Stimulated activated effector memory CD8-positive, alpha-beta T cell treated with anti-CD3 and anti-CD28 coated beads, Interleukin-12 subunit alpha, Interleukin-12 subunit beta, amount 100 ng/mL, for 72 hours (primary cell): ENCODE measurements at places on chromosomes 12 and 14.

GRCh38 chr12:11707535-11707934, 58.1 kb downstream of the ETV6 start:
- no peak for DNase-seq

DNA sequence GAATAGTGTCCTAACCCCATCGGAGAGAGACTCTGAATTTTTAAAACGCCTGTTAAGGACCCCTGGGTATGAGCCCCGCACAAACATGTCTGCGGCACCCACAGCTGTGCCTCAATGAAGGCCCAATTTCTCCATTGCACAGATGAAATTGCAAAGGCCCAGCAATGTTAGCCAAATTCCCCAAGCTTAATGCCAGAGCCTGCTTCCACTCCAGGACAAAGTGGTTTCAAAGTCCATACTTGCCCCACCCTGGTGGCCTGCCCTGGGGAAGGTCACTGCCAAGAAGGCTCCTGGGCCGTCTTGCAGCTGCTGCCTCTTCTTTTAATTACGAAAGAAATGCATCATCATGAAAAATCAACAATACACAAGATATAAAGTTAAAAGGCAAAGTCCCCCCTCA, 1179.7 kb downstream of the VRK1 start:
- DNase-seq: no peak

GRCh38 chr14:53354336-53354735, 201.2 kb upstream of the DDHD1 start:
- no peak for DNase-seq

- DNase-seq: no peak
Observed at GRCh38 chr12:103855036-103855712, 14.1 kb upstream of the NT5DC3 start.

- no peak for DNase-seq
Observed at GRCh38 chr14:69268223-69268622, 8.3 kb downstream of the GALNT16 start.

GRCh38 chr14:58637391-58638230, at the start of gene DACT1:
DACT1 (plus strand) TSS chr14:58637962; CDS start chr14:58638203, 241 bp downstream.
- peak; percentile 63 for DNase-seq

GRCh38 chr12:41972598-41972997, 172.1 kb downstream of the GXYLT1 start:
- DNase-seq: no peak

- DNase-seq: no peak
Observed at GRCh38 chr14:104883681-104884361, 18.8 kb downstream of the CEP170B start.

GRCh38 chr12:71688961-71689570, 3.2 kb downstream of the TMEM19 start:
- DNase-seq: no peak

DNA sequence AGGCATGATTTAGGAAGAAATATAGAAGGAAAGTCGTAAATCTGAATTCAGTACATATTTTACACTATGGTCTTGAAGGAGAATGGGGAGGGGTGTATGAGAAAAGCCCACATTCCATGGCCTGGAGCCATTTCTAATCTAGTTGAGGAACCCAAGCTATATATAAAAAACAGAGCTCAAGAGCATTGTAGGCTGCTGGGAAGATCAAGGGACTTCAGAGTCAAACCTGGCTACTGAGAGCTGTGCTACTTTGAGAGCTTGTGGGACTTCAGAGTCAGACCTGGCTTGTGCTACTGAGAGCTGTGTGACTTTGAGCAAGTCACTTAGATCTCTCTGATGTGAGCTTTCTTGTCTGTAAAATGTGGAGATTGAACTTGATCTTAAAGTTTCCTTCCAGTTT, 58.7 kb downstream of the TBK1 start:
- DNase-seq: no peak

DNA sequence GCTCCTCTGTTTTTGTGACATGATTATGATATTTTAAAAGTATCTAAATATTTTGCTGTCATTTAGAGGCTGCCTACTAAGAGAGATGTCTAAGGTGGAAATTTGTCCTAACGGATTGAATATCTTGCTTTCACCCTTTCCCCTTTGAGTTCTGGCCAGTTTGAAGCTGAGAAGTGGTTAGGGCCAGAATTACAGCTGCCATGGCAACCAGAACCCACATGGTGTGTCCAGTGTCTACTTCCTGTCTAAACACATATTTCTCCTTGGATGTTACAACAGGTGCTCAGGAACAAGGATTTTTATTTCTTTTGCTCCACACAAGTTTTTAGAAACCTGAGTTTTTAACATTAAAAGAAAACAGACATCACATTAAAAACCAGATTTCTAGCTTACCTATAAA, 335.1 kb upstream of the OR4E1 start:
- DNase-seq: no peak

- DNase-seq: no peak
Observed at GRCh38 chr14:55771242-55771981, 191.4 kb downstream of the KTN1 start.

DNA sequence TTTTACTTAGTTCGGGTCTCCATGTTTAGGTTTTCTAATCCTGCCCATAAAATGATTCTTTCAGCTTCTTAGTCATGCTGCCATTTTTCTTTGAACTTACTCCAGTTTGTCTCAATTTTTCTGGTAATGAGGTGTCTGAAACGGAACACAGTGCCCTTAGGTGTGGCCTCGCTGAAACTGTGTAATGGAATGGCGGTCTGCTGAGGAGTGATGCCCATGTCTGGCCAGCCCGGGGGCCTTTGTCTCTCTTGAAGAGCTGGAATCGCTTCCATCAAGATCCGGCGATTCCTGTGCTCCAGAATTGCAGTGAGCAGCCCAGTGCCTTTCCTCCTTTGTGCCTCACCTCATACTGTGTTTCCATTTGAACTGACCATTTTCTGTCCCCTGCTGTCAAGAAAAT, 112.5 kb downstream of the FBXL14 start:
- no peak for DNase-seq

GRCh38 chr14:60964904-60965303, 16.0 kb downstream of the TRMT5 start:
- no peak for DNase-seq

DNA sequence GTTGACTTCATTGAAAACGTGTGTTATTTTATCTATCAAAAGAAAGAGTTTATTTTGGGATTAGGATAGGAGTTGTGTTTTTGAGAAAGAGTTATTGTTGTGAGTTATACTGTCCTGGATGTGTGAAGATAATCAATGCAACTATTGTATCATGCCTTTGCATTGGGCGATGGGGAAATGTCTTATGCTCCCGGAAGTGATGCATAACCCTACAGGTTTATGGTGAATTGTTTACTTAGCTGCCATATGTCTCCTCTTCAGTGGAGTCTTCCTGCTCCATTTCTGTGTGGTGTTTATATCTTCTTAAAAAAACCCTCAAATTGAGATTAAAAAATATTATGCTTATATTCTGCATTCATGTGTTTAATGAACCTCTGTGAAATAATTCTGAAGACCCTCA, 6.5 kb downstream of the PDE3A start:
- no peak for DNase-seq

GRCh38 chr12:50326590-50327284, 43.4 kb upstream of the LIMA1 start:
- no peak for DNase-seq

DNA sequence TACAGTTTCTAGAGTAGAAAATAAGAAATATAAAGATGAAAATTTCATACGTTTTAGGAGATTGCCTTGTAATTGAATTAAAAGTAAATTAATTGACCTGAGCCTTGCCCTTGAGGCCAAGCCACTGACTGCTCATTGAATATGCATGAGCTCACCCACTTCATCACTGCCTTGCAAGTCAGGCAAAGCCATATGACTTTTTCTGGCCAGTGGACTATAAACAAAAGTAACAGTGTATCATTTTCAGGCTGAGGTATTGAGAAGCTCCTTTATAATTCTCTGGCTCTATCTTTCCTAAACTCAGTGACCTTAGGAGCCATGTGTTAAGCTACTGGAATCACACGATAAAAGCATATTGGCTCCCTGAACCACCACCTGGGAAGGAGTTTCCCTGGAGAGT, 369.3 kb downstream of the NUAK1 start:
- no peak for DNase-seq

DNA sequence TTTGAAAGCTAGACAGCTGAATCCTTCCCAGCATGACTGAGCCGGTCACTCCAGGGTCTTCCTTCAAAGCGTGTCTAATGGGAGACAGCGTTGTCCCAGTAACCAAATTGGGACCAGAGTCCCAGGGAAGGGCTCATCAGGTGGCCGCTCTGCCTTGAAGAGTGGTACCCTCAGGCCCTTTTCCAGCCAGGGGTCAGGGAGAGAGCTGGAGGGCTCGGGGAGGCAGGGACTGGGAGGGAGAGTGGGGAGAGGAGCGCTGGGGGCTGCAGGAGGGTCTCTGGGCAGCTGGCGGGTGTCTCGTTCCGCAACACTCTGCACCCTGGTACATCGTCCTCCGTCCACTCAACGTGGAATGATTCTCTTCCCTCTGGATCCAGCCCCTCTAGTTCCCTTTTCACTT, 1.6 kb upstream of the RTL1 start:
- no peak for DNase-seq

DNA sequence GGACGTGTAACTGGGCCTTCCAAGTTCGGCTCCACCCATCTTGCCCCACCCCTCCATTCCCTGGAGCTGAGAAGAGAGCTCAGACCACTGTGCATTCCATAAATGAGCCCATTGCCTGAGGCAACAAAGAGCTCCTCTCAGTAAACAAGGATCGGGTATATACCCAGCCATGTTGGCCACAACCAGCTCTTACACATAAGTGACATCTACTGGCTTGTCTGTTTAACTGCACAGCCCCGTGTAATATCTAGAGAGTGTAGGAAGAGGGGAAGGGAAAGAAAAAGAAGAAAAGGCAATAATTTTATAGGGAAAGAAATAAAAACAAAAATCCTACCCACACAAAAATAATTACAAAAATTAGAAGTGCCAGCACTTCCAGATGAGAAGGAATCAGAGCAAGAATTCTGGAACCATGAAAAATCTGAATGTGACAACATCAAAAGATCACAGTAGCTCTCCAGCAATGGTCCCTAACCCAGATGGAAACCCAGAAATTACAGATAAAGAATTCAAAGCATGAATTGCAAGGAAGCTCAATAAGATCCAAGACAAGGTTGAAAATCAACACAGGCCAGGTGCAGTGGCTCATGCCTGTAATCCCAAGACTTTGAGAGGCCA, 308.1 kb downstream of the RPAP3 start:
- no peak for DNase-seq

DNA sequence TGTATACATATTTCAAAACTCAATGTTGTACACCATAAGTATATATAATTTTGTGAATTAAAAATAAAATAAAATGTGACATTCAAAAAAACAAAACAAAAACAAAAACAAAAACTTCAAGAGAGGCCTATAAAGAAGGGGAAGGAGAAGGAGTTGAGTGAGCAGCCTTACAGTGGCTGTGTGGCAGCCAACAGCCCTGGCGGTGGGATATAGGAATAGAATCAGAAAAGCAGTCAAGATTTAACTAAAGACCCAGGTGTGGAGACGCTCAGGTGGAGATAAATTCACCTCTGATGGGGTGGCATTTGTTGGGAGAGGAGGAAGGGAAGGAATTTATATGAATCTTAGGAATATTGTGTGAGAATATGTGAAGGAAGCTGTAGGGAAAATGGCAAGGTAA, 41.8 kb upstream of the E2F7 start:
- DNase-seq: no peak

DNA sequence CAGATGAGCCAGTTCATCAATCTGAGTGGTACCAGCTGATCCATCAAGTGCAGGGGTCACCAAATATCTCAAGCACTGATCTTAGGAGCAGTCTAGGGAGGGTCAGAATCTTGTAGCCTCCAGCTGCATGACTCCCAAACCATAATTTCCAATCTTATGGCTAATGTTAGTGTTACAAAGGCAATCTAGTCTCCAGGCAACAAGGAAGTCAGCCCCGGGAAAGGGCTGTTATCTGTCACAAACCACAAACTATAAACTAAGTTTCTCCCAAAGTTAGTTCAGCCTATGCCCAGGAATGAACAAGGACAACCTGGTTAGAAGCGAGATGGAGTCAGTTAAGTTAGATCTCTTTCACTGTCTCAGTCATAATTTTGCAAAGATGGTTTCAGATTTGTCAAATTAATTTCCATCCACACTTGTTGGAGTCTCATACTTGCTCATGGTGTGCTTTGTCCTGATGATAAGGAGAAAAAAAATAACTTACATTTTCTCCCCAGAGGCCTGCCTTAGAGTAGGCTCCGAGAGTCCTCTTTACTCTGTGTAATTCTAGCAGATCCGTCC, 3.9 kb upstream of the ABHD4 start:
- no peak for DNase-seq

GRCh38 chr12:120049426-120049825, 60.4 kb downstream of the BICDL1 start:
- DNase-seq: no peak

GRCh38 chr14:21307637-21308036, 27.8 kb downstream of the RPGRIP1 start:
- DNase-seq: no peak

DNA sequence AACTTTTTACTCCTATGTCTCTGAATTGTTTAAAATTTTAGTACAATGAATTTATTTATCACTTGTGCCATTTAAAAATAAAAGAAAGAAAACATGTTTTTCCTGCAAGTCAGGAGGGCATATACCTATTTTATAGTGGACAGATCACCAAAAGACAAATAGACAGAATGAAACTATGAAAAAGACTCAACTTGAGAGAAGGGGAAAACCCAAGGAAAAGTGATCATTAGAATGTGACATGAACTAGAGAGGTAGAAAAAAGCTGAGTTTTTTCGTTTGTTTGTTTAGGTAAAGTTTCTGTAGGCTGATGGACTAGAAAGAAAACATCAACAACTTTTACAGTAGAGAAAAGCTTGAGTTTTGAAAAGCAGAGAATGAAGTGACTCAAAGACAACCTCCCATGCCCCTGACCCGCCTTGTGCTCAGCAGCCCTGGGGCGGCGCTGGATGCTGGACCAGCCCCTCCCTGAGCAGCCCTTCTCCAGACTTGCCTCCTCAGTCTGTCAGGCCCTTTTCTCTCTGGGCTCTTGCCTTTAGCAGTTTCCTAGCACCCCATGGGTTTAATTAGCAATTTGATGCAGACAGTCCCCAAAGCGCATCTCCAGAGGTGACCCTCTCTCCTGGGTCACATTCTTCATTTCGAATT, 95.1 kb upstream of the ARID2 start:
- DNase-seq: no peak

GRCh38 chr12:5375547-5376295, 56.2 kb upstream of the NTF3 start:
- no peak for DNase-seq

DNA sequence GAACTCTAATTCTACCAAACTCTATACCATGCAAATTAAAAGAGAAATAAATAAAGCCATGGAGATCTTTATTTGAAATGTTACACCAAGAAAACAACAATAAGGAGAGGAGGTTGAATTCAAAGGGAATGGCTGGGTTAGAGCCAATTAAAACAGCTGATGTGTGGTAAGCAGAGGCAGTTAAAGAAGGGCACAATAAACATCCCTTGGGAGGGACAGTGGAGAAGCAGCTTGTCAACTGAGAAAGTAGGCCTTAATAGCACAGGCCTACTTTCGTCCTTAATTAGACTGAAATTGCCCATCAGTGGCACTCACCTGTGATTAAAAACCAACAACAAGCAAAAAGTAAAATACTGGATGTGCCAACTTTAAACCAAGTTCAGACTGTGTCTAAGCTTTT, 16.3 kb upstream of the NAV3 start:
- no peak for DNase-seq
